Tibial nerve (tissue), 4 donors: ENCODE measurements at places on chromosomes 12 and 14.
A peak's percentile ranks its signal among the peaks of the same experiment; 100 is the strongest.

DNA sequence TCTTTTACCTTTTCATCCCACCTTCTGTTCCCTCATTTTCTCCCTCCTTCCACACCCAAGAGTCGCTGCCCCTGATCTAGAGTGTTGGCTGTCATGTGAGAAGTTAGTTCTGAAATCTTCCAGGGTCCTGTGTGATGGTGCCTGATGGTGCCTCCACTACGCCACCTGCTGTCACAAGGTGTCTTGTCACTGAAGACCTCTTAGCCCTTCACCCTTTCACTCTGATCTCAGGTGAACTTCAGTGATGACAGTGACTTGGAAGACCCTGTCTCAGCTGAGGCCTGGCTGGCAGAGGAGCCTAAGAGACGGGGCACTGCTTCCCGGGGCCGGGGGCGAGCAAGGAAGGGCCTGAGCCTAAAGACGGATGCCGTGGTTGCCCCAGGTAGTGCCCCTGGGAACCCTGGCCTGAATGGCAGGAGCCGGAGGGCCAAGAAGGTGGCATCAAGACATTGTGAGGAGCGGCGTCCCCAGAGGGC lies 7.6 kb upstream of the PFDN5 start:
- DNase-seq = peak; percentile 56

- DNase-seq = no peak
Observed at GRCh38 chr14:72743626-72744025, 150.3 kb downstream of the DPF3 start.

DNA sequence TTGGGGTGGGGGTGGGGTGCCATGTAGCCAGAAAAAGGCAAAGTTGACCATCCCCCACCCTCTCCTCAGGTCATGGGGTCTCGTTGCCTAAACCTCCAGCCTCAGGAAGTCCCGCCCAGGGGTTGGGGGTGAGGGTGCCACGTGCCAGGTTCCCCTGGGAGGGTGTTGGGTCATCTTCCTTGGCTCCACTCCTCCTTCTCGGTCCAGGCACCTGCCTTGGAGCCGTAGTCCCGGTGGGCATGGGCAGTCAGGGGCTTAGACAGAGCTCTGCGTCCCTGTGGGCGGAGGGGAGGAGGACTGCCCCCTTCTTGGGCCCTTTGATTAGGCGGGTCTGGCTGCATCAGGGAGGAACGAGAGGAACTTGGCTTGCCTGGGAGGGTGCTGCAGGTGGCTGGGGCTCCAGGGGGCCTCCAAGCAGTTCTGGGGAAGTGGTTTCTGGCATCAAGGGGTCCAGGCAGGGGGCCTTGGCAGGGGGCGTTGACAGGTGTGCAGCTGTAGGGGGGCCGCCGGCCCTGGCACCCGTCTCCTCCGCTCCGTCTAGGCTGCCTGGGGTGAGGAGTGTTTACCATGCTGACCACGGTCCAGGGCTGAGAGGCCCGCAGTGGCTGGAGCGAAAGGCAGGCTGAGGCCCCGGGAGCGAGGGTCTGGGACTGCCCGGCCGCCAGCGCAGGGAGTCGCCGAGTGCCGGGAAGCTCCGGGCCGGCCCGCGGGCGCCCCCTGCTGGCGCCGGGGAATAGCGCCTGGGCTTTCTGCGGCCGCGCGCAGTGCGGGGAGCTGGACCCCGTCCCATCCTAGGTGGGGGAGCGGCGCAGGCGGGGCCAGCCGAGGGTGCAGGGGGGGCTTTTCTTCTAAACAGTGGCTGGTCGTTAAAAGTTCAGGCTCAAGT lies 7.9 kb downstream of the SETD1B start:
- DNase-seq = peak; percentile 66

GRCh38 chr14:60649875-60650372 lies 647 bp upstream of the SIX1 start:
- DNase-seq = no peak

GRCh38 chr14:94164685-94165431 lies 9.3 kb upstream of the PPP4R4 start:
- no peak for DNase-seq

DNA sequence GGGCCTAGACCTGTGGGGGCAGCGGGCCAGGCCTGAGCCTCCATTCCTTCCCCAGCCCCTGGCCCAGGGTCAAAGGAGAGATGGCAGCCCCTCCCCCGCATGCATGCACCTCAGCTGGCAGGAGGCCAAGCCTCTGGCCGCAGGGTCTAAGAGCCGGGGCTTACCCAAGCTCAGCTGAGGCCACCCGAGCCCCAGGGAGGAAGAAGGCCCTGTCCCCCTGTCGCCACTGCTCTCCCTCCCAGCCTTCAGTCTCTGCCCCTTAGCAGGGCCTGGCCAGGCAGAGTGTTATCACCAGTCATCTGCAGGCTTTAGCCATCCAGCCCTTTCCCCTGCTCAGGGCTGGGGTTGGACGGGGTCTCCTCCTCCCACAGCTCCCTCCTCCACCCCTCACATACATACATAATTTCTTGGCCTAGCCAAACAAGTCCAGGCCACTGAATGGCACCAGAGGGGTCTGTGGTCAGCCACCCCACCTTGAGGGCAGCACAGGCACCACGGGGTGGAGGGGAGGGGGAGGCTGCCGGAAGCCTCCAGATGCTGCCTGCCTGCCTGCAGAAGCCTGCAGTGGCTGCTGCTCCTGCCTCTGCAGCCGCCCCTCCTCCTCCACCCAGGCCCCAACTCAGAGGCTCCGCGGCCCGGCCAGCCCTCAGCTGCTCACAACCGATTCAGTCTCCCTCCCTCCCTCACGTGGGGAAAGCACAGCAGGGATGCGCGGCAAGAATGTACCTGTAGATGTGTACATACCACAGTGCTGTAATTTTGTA lies 22.8 kb downstream of the RAB35 start:
- no peak for DNase-seq

- no peak for DNase-seq
Observed at GRCh38 chr14:36319899-36320199, 588 bp downstream of the MBIP start.

DNA sequence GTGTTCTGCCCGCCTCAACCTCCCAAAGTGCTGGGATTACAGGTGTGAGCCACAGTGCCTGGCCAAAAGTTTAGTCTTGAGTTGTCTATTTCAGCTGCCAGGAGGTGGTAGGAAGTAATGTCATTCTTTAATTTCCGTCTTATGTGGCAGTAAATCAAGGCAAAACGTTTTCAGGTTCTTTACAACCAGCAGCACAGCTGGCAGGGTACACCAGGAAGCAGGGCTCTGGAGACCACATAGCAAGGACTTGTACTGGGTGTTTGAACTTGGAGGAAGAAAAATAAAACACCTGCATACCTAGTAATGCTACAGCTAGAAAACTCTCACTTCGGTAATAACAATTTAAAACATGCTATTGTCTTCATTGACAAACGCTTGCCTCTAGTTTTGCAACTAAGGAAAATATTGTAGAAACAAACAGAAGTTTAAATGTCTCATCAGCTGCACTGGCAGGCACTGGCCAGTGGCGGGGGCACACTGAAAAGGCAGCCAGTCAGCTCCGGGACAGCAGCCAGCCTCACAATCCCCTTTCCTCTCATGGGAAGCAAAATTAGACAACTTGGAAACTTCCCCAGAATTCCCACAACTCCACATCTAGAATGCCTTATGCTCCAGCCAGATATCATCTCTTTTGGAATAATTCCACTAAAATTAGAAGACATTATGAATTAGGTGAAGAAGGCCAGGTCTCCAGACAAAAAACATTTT lies 72.2 kb downstream of the CLIP1 start:
- no peak for DNase-seq

GRCh38 chr12:7090222-7090998 lies 1.8 kb downstream of the C1R start:
- no peak for DNase-seq

DNA sequence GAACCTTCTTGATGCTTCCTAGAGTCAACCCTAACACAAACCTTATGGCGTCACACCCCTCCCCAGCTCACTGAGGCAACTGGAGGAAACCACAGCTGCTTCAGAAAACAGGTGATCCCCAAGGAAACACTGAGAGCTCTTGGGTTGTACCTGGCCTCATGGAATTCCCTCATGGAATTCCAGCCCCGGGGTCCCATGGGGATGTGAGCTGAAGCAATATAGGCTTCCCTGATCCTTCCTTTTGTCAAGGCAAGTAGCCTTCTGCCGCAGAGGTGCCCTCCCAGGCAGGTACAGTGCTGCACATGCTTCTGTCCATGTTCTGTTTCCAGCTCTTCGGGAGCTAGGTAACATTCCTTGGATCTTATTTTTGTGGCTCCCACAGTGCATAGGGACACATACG lies 47.3 kb downstream of the TSPAN11 start:
- DNase-seq = no peak

DNA sequence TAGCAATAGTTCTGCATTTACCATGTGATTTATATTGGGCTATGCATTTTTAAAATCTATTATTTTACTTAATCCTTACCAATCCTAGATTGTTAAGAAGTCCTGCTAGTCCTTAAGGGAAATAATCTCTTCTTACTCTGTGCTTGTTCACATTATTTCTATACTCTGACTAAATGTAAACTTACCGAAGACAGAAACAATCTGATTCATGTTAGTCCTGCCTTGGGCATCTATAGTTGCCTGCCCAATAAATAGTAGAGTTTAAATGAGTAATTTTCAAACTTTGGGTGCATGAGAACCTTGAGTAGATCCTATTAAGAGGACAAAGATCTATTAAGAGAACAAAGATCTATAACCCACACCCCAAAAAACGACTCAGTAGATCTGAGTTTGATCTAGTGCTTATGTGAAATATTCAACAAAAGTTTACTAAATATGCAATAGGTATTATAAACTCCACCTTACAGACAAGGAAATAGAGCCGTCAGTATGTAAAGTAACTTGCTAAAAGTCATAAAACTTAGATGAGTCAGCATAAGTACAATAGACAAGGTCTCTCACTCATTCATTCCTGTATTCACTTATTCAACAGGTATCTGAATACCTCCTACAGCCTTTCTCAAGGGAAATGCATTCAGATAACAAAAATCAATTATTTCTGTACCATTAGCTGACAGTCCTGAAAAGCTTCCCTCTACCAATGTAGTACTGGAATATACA lies 127.6 kb downstream of the PAWR start:
- no peak for DNase-seq

DNA sequence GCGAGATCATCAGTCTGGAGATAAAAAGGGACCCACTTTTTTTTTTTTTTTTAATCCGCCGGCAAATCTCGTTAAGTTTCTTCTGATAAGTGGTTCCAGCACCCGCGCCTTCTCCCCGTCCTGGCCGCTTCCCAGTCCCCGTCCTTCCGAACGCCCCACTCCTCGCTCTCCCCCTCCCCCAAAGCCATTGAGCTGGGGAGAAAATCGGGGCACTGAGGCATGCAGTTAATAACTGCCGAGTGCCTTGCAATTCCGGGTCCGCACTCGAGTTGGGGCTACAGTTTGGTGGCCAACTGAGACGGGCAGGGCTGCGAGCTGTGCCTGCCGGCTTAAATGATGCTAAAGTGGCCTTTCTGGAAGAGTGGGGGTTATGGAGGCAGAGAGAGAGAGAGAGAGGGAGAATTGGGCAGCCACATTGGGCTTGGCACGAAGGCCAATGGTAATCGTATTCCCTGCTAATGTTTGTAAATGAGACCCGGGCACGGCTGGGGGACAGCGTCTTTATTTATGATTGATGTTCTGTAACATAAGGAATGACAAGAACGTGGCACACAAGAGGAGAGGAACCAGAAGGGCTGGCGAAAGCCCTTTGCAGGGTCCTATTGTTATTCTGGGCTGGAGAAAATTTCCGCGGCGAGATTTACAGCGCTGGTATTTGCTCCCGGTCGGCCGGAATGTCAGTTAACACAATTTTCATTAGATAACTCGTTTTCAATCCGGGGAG lies 115.4 kb upstream of the MYL2 start:
- no peak for DNase-seq

DNA sequence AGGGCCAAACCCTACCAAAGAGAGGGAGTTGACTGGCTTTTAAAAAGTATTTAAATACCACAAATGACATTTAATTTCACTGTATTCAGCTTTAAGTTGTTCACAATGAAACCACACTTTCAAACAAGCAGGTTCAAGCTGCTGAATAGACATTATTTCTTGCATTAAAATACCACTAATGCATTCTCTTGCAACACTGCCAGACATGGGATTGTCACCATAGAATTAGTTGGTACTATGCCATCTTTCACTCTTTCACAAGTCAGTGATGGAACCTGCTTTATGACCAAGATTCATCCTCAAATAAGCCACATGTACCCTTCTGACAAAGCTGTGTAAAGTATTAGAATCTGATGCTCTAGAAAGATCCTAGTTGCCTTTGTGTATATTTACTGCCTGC lies 239.4 kb downstream of the PAWR start:
- DNase-seq = no peak

GRCh38 chr14:95140060-95140858 lies 17.1 kb downstream of the DICER1 start:
- DNase-seq = no peak

DNA sequence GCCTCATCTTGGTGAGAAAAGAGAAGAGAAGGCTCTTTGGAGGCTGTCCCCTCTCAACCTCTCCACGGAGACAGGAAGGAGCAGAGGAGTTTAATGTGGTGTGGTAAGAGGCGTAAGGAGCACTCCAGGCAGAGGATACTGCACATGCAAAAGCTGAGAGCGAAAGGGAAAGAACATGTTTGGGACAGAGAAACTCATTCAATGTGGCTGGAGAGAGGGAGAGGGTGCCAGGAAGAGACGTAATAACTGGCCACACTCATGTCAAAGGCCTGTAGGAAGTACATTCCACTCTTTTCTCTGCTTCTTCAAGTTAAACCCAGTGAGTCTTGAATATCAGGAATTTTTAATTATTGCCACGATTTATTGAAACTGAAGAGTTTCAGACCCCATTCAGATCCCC lies 12.0 kb downstream of the VDR start:
- DNase-seq = no peak

- no peak for DNase-seq
Observed at GRCh38 chr12:48990552-48990951, 8.6 kb downstream of the DDN start.
